ENCODE measurements at places on chromosomes 16 and 17. TPM values are rescaled to one million over a fixed set of nuclear protein-coding genes. Genes with fewer than 3 reads are reported as not detected.

The TP53TG3F gene
- total RNA-seq = 0.65 TPM

The PERCC1 gene
- total RNA-seq = not detected

The NEURL4 gene
- 10.5 TPM for total RNA-seq

The PLLP gene
- 2.3 TPM for total RNA-seq

The SPNS3 gene
- not detected for total RNA-seq

The ATPAF2 gene
- 18.3 TPM for total RNA-seq

The ZPBP2 gene
- not detected for total RNA-seq

The DCAF7 gene
- total RNA-seq = 17.9 TPM

The SLC13A2 gene
- not detected for total RNA-seq

The TBC1D3H gene
- total RNA-seq = not detected

The CACNG5 gene
- total RNA-seq = not detected

The EMP2 gene
- total RNA-seq = 34.7 TPM

The OR3A2 gene
- total RNA-seq = 1.7 TPM

The IRF8 gene
- 84.3 TPM for total RNA-seq

The SLC6A2 gene
- 0.65 TPM for total RNA-seq

The ADAD2 gene
- total RNA-seq = not detected

The WFDC1 gene
- total RNA-seq = not detected

The ANKFN1 gene
- 2.9 TPM for total RNA-seq

The KRT28 gene
- not detected for total RNA-seq

The SLC12A4 gene
- total RNA-seq = 37.0 TPM

The CFAP97D1 gene
- not detected for total RNA-seq

The MFAP4 gene
- total RNA-seq = 70.6 TPM

Data from subcutaneous adipose tissue (tissue), 4 donors.